ENCODE measurements at places on chromosomes 3 and 15.

- DNase-seq: peak; percentile 87
Observed at GRCh38 chr15:47718497-47719437, 1.5 kb downstream of the SEMA6D start.

DNA sequence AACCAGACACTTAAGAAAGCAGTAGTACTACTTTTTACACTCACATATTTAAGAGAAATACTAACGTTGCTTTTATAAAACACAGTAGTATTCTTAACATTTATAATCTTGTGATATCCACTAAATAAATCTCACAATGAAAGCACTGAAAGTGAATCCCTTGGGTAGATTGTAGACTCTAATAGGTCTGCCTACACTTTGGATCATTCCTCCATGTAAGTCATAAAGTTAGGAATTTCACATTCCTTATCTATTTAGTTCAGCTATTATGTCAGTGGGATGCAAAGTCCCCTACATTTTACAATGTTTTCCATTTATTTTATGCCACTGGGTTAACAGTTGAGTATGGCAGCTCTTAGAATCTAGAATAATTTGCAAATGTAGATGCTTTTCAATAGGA is 330.7 kb downstream of the LSAMP start:
- DNase-seq: no peak

- no peak for DNase-seq
Observed at GRCh38 chr3:191237047-191237882, 38.2 kb downstream of the OSTN start.

GRCh38 chr3:150447084-150447483 is 39.0 kb downstream of the TSC22D2 start:
- DNase-seq: no peak

DNA sequence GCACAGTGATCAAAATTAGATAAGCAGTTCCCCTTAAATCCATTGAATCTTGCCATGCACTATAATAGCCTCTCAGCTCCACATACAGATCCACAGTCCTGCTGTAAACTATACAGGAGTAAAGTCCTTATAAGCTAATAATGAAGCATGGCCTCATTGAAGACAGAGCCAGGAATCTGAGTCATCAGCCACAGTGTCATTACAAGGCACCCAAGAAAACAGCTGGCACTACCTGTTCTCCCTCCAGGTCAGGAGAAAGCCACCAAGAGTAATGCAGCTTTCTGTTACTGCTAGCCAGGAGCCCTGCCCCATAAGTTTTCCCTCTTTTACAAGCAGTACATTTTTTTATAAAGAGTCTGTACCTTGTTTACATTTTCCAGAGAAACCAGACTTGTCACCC is 27.3 kb downstream of the WDR49 start:
- no peak for DNase-seq

DNA sequence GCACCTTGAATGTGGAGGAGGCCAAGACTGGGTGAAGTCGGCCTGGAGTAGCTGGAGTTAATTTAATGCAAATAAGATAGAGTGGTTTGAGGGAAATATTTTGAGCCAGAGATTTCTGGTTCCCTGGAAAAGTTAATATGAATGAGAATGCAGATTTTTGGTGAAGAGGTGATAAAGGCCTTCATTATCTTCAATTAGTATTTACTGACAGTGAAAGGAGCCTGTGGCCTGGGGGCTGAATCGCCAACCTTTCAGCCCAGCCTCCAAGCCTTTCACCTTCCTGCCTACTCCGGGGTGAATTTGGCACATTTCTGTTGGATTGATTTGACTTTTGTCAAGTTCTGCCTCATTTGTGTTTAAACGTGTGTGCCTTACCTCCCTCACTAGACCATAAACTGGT is 147.8 kb downstream of the SOX2 start:
- DNase-seq: no peak

GRCh38 chr3:141710121-141710520 is 28.0 kb upstream of the RNF7 start:
- DNase-seq: no peak

- DNase-seq: peak; percentile 4
Observed at GRCh38 chr3:75906555-75907112, 121.3 kb upstream of the ZNF717 start.

GRCh38 chr15:91067036-91067435 is 33.0 kb upstream of the SV2B start:
- DNase-seq: no peak

DNA sequence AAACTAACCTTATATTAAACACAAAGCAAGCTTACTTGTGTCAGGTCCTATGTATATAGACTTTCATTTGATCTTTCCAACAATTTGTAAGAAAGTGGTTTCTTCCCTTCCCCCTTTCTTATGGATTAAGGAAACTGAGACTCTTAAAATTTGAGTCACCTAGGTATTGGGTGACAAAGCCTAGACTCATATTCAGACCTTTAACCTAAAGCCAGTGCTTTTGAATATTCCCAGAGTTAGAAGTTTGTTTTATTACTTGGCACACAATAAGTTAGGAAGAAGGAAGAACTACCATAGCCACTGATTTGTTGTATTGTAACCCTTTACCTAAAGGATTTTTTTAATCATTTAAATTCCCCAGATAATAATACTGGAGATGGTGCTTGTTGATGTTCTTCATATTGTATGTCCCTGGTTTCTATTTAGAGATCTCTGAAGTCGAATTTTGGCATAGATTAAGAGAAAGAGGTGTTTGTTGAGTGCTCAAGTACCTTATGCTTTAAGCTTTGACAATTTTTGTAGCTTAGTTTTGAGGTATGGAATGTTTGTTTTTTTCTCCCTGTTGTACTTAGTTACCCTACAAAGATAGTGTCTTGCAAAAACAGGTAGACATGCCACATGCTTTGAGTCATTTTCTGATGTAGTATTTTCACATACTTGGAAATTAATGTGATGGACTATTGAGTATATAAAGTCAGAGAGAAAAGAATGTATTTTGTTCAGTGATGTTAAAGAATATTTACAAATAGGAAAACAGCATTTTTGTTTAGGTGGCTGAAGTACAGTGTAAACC is 11.2 kb downstream of the TSC22D2 start:
- DNase-seq: no peak

DNA sequence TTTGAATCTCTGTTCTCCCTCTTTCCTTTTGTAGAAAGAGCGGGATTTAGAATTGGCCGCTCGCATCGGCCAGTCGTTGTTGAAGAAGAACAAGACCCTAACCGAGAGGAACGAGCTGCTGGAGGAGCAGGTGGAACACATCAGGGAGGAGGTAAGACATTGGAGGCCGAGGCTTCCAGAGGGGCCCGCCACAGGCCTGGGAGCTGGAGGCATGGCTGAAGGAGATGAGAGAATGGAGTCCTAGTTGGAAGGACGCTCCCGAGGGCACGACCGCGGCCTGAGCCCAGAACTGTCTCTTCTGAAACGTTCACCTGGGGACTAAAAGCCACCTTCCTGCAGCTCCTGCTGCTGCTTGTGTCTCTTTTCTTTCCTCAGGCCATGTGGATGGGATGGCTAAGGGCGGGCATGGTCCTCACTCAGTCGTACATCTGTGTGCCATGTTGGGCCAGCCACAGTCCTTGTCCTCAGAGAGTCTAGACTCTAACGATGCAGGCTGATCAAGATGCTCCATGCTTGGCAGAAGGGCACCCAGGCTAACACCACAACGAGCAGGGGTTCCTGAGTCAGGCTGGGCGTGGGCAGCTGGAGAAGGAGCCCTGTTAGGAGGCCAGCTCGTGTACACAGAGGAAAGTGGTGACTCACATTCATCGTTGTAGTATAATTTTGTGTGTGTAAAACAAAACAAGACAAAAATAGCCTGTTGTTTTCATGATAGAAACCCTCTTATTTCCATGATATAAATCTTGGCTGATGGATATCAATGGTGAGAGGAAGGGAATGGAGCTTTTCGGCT is 81.1 kb downstream of the CCK start:
- DNase-seq: no peak

DNA sequence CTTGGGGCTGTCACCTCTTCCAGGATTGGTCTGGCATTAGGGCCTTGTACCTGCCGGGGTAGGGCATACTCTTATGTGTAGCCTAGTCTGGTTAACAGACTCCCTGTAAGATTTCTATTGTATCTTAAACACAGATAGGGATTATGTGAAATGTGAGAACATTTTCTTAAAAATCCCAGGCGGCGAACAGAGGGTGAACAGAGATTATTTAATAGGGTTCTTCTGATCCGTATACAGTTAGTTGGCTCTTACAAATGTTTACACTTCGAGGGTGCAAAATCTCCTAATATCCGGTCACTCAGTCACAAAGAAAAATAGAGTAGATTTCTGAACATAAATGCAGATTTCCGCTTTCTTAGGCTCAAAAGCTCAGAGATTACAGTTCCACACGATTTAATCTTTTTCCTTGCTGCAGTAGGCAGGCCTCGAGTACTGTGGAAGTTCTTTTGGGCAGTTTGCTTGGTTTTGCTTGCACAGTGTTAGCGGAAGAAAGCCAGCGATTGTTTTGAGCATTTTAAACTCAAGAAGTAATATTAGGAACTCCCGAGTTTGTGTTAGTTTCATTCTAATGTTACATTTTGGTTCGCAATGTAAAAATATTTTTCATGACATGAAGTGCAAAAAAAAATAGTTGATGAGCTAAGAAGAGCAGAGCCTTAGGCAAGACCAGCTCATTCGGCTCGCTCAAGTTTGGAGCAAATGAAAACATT is 993 bp downstream of the PLCL2 start:
- no peak for DNase-seq

DNA sequence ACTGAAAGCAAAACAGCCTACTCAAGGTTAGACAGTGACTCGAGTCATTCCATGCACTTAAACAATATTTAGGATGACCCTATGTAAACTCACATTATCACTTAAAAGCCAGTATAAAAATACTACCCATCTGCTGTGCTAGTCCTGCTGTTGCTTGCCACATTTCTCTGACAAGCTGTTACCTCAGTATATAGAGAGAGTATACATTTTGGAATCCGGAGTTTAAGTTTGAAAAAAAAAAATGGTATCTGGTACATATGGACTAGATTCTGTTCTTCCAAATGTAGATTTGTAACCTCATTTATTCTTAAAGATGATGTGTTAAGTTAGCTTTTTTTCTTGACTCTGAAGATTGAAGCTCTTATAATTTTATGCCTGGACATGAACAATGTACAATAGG is 503.8 kb upstream of the TPRG1 start:
- no peak for DNase-seq

- no peak for DNase-seq
Observed at GRCh38 chr15:86060674-86061073, 19.0 kb upstream of the AGBL1 start.

- DNase-seq: no peak
Observed at GRCh38 chr15:36004891-36005490, 459.0 kb upstream of the DPH6 start.

DNA sequence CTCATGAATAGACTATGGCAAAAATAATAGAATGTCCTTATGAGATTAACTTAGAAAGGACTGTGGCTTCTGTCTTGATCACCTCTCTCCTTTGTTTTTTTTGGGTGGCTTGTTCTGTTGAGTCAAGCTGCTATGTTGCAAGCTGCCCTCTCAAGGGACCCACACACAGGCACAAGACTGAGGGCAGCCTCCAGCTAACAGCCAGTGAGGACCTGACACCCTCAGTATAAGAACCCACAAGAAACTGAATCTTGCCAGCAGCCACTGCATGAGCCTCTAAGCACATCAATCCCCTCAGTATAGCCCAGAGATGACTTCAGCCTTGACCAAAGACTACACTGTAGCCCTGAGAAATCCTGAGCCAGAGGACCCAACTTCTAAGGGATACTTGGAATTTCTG is 361.1 kb downstream of the MCTP2 start:
- no peak for DNase-seq

- no peak for DNase-seq
Observed at GRCh38 chr3:193693774-193694173, 100.8 kb downstream of the OPA1 start.

DNA sequence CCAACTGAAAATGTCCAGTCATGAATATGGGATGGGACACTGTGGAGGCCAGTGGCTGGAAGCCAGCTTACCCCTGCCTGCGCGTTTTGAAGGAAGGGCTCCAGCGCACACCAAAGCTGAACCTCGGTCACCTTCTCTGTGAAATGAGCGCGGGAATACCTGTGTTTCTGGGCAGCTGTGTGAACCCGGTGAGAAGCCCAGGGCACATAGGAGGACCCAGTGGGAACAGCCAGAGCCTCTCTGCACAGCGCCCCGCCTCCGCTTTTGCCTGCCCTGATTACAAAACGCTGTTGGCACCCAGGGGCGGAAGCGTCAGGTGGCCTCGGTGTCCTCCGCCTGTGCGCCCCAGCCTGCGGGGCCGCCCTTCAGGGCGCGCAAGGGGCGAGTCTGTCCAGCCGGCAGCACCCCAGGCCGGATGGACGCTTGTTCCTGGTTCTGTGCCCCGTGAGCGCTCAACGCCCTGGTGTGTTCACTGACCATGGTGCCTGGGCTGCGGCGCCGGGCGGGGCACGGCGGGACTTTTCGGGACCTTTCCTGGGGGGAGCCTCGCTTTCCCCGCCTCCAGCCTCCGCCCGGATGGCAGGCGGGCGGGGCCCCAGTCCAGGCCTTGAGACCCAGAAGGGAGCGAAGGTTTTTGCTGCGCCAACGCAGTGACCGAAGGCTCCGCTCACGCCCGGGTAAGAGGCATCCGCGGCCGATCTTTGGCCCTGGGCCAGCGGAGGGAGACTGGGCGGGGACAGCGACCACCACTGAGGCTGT is at the start of gene SQOR:
TSS of gene SQOR (plus strand) at position 598 of the 759 bp plus-strand sequence. CDS start 23,895 bp downstream, outside the sequence.
- DNase-seq: peak; percentile 45

DNA sequence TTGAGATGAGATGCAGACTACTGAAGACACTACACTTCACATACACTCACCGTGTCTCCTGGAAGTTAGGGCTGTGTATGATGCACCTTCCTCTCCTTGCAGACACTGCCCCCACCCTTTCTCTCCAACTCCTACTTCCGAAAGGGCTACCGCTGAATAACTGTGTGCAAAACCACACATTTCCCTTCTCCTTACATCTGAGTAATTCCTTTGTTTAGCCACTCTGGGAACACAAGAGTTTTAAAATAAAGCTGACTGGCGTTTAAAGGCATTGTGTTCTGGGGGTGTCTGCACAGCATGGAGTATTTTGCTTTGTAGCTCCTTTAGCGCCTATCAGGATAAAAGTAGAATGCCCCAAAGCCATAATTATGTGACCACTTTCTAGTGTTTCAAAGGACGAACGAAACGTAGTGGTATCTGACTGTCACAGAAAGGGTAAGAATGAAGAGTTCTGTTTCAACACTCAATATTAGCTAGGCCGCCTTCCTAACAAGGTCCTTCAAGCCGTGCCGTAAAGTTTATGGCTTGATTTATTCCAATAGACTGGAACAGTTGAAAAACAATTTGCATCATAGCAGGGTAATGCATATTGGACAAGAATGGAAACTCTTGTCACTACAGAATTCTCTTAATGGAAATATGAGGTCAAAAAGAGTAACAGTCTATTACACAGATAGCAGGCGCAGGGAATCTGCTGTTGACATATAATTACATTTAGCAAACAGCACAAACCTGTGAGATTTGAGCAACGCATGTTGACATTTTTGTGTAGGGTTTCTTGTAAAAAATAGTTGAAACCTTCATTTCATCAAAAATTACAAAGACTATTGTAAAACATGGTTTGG is 619.9 kb downstream of the FOXP1 start:
- no peak for DNase-seq

- DNase-seq: no peak
Observed at GRCh38 chr15:40435023-40435709, 5.6 kb upstream of the BAHD1 start.

Data from muscle of back (tissue), 13 donors.